ENCODE measurements at places on chromosomes 16 and 17.

DNA sequence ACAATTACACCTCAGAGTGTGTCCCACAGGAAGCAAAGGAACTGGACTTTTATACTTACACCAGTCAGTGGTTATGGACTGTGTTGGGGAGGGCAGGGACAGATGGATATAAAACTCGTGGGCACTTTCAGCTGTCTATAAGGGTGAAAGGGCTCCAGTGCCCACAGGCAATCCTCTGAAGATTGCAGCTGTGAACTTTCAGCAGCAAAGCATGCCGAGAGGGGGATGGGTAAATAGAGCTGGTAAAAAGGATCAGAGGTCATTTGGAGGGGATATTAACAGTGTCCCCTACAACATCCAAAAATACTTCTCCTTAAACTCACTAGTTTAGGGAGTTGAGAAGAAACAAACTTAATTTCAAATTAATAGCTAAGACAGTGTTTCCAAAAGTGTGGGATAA lies 13.3 kb upstream of the RFWD3 start:
- no peak for DNase-seq

- no peak for DNase-seq
Measured at GRCh38 chr17:33651686-33652085, 358.6 kb upstream of the ASIC2 start.

DNA sequence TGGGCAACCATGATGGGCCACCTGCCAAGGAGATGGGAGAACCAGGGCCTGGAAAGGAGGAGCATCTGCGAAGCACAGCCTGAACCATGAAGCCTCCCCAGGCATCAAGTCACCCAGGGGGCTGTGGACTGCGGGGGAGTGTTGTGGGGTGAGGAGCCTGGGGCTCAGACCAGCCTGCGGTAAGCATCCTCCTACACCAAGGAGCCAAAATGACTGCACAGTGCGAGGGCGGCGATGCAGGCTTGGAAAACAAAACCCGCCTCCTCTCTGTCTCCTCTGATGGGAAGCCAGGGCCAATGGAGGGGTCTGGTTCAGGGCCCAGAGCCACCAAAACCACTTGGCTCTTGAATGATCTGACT lies 18.1 kb upstream of the MAF start:
- DNase-seq = peak; percentile 65

- DNase-seq = no peak
Measured at GRCh38 chr17:64115043-64115698, 14.8 kb downstream of the ERN1 start.

DNA sequence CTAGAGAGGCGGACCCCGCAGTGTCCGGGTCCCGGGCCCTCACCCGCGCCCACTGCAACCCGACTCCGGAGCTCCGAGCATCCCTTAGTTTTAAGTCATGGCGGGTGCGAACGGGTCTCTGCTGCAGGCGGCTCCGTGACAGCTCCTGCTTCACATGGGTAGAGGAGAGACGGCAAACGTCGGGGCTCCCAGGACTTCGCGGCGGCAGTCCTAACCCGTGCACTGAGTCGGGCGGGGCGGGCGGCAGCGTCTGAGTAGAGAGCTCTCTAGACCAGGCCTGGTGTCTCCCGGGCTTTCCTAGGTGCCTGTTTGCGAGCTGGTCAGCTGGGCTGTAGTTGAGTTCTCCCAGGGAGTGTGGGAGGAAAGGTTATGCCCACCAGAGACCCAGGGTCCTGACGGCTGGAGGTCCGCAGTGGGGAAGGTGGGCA lies 345 bp downstream of the TSC2 start:
- DNase-seq = no peak

- DNase-seq = no peak
Measured at GRCh38 chr16:10812312-10813098, 6.1 kb downstream of the TVP23A start.

- no peak for DNase-seq
Measured at GRCh38 chr17:46003907-46004748, 5.1 kb downstream of the STH start.

DNA sequence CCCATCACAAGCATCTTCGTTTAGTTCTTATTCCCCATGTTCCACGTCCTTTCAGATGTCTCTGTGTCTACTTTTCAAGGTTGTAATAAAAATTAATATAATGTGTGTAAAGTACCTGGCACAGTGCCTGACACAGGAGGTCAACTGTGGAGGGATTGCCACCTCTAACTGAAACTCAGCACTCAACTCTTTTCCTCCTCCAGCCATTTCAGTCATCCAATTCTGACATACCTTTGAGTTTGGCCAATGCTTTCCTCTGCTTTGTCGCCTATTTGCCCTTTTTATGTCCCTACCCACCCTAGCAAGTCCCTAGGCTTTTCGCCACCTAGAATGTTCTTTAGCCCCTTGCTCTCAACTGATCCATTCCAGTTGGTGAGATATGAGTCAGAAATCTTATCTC lies 1.6 kb downstream of the UBE2Z start:
- no peak for DNase-seq
